ENCODE measurements at places on chromosomes 5 and 9. TPM values are rescaled to one million over a fixed set of nuclear protein-coding genes. Genes with fewer than 3 reads are reported as not detected.

PKD2L2 gene
- total RNA-seq: not detected

GLIPR2 gene
- 5.3 TPM for total RNA-seq

SLC34A1 gene
- total RNA-seq: not detected

ETF1 gene
- total RNA-seq: 256 TPM

PLEKHG4B gene
- total RNA-seq: 0.06 TPM

FAM151B gene
- 0.30 TPM for total RNA-seq

LCN2 gene
- not detected for total RNA-seq

SPEF2 gene
- 6.0 TPM for total RNA-seq

SLC1A3 gene
- total RNA-seq: 0.85 TPM

CDC20B gene
- total RNA-seq: not detected

SLC25A48 gene
- total RNA-seq: not detected

GDA gene
- not detected for total RNA-seq

NXNL2 gene
- total RNA-seq: not detected

PCDHB9 gene
- not detected for total RNA-seq
